ENCODE measurements at places on chromosomes 5 and 9.

DNA sequence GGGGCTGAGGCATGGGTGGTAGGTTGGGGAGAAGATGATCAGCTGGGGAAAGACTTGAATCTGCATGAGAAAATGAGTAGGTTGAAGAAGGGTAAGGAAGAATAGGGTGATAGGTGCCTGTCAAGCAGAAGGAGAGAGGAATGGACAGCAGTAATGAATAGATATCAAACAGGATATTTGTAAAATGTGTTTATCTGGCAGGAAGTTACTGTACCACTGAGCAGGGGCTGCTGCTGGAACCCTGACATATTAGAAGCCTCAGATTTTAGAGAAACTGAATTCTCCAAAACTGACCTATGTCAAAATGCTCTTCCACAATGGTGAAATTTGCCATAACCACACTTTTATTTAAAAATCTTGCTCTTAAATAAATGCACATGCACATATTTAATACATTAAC lies 41.0 kb downstream of the CCDC192 start:
- DNase-seq: no peak

- DNase-seq: peak; percentile 87
Measured at GRCh38 chr9:129336601-129337331, 158.7 kb upstream of the IER5L start.

GRCh38 chr5:150347451-150347850 lies 10.0 kb upstream of the TCOF1 start:
- DNase-seq: no peak

DNA sequence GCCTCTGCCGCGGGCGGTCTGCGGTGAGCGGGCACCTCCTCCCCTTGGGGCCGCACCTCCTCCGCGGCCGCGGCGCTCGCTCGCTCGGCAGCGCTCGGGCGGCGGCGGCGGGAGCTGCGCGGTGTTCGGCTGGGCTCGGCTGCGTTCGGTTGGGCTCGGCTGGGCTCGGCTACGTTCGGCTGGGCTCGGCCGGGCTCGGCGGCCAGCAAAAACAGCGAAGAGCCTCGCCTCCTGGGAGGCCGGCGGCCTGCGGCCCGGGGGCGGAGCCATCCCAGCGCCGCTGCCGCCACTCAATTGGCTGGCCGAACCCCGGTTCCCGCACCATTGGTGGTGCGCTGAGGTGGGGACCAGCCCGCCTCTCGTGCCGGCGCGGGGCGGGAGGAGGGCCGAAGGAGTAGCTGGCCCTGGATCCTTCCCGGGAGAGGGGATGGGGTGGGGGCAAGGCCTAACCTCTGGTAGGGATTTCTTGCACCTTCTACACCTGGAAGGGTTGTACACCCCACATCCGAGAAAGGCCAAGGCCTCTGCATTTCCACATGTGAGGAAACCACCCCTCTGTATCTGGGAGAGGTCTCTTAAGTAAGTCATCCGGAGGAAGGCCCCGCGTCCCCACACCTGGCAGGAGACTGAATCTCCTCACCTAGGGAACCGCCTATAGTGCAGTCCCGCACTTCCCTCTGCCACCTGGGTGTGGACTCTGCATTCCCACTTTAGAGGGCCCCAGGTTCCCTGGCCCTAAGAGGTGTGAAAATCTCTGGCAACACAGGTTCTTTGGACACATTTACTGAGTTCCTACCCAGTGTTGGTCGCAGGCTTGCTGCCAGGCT lies at the start of gene ENHO:
Gene ENHO, minus strand, starts transcription at position 20 of the 827 bp plus-strand sequence. CDS start 1,295 bp downstream, outside the sequence.
- DNase-seq: peak; percentile 95

DNA sequence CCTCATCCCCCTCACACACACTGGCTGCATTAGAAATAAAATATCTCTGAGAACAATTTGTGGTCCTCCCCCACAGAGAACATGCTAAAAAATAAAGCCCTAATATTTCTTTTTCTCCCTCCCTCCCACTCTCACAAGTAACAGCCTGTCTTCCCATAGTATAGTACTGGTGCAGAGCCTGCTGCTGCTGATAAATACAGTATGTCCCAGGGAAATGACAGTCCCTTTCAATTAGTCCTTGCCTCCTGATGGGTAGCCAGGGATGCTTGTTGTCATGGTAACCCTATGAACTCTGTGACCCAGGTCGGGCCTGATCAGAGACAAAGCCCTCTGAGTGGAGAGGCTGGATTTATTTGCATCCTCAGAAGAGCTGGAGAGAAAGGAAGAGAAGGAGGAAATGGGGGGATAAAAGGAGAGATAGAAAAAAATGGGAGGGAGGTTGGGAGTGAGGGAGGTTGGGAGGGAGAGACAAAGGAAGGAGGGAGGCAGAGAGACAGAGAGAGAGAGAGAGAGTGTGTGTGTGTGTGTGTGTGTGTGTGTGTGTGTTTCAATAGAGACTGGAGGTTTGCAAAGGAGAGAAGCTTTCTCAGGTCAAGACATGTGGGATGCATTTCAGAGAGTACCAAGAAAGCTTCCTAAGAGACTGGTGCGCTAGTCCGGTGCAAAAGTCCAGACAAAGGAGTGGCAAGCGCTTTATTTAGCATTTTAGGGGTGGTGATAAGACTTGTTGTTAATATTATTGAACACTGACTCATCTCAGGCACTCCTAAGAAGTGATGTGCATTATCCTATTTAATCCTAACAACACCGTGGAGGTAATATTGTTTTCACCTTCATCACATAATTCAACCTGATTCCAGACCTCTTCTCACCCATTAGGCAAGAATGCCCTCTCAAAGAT lies 260.8 kb downstream of the FAM114A2 start:
- DNase-seq: no peak

DNA sequence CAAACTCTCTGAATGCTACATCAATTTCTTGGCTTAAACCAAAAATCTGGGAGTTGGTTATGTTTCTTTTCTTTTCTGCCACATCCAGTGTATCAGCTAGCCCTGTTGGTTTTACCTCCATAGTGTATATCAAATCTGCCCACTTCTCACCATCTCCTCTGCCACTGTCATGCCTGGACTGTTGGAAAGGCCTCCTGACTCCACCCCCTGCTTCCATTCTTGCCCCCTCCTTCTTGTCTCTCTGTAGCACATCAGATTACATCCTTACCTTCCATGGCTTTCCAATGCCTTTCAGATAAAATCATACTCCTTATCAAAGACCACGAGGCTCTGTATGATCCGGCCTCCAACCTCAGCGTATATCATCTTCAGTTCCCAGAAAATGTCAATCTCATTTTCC lies 35.4 kb downstream of the STXBP1 start:
- no peak for DNase-seq

GRCh38 chr9:36328798-36329411 lies 70.7 kb upstream of the GNE start:
- DNase-seq: peak; percentile 88

GRCh38 chr5:132628814-132629213 lies 29.2 kb upstream of the IL13 start:
- no peak for DNase-seq

- peak; percentile 83 for DNase-seq
Measured at GRCh38 chr5:168679515-168679920, 100.3 kb upstream of the PANK3 start.

DNA sequence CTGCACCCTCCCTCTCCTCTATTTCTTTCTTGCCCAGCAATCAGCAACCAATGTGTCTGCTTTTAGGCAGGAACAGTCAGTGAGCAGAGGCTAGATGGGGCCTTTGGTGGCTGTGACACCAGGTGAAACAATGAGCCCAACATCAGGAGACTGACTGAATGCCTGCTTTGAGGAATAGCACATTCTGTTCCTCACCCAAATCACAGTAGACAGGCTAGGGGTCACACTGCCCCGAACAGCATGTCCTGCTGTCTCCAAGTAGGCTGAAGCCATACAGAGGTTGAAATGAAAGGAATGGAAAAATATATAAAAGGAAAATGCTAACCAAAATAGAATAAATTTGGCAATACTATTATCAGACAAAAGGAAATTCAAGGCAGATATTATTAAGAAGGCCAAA lies 122.5 kb upstream of the GDNF start:
- no peak for DNase-seq

DNA sequence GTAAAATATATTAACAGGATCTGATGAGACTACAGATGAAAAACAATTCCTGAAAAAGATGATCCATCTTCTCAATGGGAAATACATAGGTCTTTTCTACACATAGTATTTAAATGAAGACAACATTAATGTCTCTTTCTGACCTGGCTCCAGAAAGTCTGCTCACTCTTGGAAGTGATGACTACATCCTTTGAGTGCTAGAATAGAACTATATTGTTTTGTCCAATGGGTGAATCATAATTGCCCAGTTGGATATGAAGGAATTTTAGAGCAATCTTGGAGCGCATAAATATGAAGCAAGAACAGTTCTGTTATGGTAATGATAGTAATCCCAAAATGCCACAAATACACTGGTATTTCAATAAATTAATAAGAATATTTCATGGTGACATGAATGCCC lies 322.1 kb downstream of the DEPDC1B start:
- DNase-seq: no peak

DNA sequence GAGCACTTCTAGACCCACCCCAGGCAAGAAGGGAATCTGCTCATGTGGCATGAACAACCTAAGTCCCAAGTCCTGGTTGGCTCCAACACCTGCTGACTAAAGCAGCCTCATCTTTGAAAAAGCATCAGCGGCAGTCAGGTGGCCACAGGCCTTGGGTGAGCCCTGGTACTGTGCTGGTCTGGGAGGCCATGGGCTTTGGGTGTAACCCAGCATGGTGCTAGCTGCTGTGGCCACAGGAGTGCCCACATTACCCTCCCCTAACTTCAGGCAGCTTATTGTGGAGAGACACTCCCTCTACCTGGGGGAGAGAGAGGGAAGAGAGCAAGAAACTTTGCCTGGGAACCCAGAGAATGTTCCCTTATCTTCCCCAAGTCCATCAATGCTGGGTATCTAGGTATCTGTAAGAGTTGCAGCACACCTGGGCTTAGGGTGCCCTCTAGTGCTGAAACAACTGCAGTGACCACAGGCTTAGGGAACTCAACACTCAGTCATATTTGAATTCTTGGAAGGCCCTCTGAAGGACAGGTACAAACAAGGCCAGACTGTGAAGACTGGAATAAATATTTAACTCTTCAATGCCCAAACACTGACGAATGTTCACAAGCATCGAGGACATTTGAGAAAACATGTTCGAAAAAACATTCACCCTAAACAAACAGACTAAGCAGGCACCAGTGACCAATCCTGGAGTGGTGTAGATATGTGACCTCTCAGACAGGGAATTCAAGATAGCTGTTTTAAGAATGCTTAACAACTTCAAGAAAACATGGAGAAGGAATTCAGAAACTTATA lies 69.9 kb upstream of the OR2K2 start:
- DNase-seq: no peak

GRCh38 chr9:108761655-108762347 lies 94.0 kb downstream of the ACTL7B start:
- peak; percentile 70 for DNase-seq
